ENCODE measurements at places on chromosomes 7 and 10.

- DNase-seq = no peak
These were observed 27.6 kb upstream of the PRPF18 start for GRCh38 chr10:13559124-13559700.

GRCh38 chr10:61283066-61283465 lies 170.1 kb downstream of the TMEM26 start:
- DNase-seq = no peak

DNA sequence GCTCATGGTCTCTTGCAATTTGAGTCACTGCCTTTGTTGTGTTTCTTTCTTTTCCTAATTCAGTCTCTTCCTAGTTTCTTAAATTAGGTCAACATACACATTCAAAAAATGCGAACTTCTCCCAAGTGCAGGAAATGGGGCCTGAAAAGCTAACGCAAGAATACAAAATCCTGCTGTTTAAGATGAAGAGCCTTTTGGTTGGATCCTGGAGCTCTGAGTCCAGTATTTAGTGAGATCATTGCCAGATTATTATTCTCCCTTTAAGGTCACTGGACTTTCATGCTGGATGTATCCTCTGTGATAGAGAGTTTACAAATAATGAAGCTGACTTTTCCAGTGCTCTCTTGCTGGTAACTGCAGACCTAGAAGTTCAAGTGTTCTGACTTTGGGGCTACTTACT lies 401.9 kb upstream of the MKI67 start:
- no peak for DNase-seq

- no peak for DNase-seq
These were observed 28.1 kb upstream of the KNDC1 start for GRCh38 chr10:133131734-133132472.

DNA sequence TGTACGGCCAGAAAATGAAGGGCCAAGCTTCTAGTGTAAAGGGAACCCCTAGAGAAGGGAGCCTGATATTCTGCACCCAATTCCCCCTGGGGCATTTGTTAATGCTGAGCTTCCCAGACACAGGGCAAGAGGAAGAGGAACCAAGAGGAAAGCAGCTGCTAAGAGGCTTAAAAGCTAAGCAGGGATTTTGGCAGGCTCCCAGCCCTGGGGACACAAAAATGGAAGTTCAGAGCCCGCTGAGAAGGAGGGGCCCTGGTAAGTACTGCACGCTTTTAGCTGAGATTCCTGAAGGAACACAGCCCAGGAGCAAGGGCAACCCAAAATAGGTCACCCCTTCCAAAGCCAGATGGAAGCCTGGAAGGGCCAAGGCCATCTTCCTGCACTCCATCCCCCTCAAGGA lies 387.3 kb upstream of the MGMT start:
- no peak for DNase-seq

GRCh38 chr7:11833431-11833830 lies 1.4 kb upstream of the THSD7A start:
- DNase-seq = no peak

DNA sequence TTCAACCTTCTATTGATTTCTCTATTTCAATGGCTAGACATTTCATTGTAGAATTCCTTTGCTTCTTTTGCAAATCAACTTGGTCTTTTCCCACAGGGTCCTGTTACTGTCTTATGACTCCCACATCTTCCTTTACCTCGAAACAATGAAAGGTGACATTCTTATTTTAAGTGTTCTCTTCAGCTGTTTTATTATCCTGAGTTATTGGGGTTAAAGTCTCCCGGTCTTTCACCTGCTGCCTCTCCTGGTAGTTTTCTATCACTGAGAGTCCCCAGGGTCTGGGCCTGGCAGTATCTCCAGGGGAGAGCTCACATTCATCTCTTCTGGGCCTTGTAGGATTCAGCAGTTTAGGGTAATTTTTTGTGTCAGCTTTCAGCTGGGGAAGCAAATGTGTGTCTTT lies 95.8 kb downstream of the HECW1 start:
- DNase-seq = no peak

- no peak for DNase-seq
These were observed 103.9 kb downstream of the CDK6 start for GRCh38 chr7:92732316-92733036.

DNA sequence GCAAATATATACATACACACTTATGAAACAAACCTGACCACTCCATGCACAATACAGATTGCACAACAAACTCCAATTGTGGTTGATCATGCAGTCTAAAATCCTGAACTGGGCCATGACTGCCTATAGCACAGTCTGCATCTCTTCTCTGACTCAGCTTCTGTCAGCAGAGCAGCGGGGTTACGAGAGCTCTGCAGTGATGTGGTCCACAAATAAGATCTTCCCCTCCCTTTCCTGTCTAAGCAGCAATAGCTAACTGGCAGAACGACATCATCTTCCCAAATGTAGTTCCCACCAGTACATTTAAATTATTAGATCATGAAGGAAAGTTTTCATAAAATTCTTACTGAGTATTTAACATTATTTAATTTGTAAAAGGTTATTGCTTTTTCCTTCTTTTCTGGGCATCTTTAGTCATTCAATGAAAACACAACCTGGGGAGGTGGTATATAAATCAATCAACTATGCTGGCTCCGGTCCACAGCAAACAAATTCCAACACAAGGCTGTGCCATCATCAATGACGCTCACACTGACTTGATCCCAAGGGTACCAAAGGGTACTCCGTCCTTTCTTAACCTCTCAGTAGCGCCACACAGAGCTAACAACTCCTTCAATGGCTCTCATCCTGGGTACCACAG lies 17.1 kb downstream of the ARHGAP21 start:
- DNase-seq = peak; percentile 47

DNA sequence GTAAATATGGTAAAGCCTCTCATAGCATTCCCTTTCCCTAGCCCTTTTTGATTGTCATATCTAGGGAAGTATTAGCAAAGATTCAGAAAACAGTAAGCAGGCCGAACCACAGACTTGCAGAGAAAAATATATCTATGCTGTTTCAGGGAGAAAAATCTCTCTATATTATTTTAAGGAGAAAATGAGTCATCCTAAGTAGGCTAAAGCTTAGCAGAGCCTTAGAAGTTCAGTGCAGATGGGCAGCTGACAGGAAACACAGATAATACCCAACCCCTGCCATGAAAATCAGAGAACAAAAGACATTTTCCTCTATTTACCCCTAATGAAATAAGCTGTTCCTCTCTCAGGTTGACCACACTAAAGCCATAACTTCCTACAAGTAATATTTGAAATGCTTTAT lies 16.5 kb downstream of the C1QL3 start:
- DNase-seq = no peak

DNA sequence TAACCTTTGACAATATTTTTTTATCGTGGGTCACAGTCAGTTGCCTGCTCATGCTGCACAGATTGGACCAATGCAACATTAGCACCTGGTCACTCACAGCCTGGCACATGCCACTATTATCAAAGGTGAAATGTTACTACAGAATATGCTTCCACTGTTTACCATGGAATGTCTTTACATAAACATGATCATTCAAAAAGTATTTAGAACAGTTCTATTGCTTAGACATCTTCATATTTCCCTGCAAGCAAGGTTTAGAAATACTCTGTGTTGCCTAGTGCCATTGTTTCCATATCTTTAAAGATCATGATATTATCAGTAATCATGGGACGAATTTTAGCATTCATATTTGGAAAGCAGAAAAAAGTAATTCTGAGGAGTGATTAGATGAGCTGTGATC lies 179.9 kb upstream of the CHRM2 start:
- DNase-seq = no peak

DNA sequence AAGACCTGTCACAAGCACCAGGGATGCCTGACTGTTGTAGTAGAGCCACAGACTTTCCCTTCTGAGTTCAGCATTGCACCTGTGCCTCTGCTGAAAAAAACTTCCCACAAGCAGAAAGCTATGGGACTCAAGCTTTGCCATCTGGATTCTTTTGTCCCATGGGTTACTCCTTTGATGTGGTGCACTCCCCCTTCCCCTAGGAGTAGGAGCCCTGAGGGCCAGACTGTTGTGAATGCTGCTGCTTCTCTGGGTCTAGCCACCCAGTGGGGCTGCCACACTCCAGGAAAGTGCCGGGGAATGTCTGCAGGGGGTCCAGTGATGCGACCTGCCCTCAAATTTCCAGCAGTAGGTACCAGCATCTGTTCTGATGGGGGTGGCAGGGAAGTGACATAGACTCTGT lies 11.7 kb downstream of the CASP7 start:
- no peak for DNase-seq

DNA sequence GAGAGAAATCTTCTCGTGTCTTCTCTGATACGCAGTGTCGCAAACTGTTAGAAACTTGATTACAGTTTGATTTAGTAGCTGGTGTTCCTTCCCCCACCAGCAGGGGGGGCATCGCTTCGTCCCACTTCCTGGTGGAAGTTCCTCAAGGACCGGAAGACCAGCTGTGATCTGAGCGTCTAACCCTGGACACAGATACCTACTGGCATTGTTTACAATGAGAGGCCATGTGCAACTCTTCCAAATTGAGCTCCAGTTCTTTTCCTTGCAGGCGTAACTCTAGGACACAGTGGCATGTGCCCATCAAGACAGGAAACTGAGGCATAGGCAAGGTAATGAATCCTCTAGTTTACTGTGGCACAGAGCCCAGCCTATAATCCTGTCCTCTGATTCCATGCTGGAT lies 219.0 kb downstream of the CCDC3 start:
- DNase-seq = no peak

DNA sequence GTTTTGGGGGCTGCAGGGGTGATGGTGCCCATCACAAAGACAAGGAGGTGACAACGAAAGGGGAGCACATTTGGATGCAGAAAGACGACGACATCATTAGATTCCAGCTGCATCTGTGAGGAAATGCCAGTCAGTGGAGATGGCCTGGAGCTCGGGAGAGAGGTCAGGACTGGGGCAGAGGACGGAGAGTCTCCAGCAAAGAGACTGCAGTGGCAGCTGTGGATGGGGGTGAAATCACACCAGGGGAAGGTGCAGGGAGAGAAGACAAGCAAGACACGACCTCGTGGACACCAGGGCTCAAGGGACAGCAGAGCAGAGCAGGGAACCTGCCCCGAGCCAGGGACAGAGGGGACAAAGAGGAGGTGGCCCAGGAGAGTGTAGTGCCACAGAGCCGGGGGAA lies 203.4 kb downstream of the PRPF18 start:
- no peak for DNase-seq

DNA sequence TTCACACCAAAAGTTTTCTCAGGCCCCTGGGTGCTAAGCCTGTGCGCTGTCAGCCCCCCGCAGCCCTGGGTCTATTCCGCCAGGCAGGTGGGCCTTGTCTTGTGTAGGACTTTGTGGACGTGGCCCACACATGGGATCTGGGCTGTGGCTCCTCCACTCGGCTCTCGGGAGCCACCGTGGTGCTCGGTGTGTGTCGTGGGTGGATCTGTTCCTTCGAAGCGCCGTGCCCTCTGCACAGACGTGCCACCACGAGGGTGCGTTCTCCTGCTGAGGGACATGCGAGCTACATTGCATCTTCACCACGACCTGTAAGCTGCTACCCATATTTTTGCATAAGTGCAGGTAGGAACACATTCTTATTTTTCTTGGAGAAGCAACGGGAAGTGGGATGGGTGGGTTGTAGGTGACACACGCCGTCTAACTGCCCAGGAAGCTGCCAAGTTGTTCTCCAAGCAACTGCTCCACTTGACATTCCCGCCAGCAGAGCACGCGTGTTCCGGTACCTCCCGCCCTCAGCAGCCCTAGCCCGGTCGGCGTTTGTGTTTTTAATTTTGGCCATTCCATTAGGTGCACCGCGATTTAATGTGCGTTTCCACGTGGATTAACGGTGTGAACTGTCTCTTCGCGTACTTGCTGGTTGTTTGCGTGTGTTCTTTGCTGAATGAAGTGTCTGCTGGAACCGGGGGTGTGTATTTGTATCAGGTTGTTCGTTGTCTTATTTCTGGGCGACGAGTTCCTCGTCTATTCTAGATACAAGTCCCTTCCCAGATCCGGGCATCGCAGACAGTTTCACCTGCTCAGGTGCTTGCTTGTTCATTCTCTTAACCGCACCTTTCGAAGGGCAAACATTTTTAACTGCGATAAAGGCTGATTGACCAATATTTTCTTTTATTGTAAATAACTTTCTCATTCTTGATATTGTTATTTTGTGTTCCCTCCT lies 47.4 kb upstream of the CFAP46 start:
- DNase-seq = no peak

GRCh38 chr10:100890673-100891317 lies 22.0 kb upstream of the SLF2 start:
- DNase-seq = peak; percentile 65

- no peak for DNase-seq
These were observed 5.4 kb upstream of the PRF1 start for GRCh38 chr10:70607936-70608335.

DNA sequence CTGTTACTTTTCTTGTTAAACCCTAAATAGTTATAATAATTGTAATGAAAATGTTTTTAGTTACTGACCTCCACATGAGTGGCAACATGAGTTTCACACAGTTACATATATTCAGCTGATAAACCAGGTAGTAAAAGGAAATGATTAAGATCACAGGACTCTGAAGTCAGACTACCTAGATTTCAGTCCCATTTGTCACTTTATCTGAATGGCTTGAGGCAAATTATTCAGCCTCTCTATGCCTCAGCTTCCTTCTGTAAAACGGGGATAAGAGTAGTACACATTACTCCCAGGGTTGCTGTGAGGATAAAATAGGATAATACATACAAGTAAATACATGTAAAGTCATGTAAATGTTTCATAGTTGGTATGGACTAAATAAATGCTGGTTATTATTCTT lies 254.3 kb upstream of the LRRTM3 start:
- no peak for DNase-seq

- no peak for DNase-seq
These were observed 43.7 kb downstream of the OSBPL3 start for GRCh38 chr7:24936121-24936824.

DNA sequence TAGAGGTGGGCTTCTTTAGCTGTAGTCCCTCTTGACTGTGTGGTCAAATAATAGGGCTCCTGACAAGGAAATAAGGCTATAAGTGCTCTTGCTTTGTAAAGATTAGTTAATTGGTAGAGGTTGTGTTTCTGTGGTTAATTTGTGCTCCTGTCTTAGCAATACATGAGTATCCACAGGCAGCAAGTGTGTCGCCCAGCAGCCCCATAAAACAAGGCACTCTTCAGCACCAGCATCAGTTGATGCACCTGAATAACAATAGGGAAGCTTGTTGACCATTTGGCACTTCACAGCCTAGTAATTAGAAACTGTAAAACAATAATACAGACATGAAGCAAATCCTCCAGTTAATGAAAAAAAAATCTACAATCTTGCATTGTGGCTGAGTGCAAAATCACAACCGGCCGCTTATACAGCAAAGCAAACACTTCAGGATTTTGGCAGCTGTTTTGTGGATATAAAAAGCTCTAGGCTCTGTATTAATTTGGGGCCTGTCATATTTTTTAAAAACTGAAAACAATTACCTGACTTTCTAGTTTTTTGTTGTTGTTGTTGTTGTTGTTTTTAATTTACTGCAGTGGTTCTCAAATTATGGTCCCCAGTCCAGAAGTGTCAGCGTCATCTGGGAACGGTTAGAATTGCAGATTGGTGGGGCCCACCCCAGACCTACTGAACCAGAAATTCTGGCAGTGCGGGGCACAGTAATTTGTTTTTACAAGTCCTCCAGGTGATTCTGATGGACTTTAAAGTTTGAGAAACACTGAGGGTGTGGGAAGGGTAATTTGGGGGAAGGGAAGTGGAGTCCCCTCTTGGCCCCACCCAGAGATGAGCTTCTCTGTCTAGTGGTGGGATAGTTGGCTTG lies 56.8 kb downstream of the AUTS2 start:
- DNase-seq = no peak

GRCh38 chr7:51621956-51622355 lies 305.3 kb upstream of the COBL start:
- DNase-seq = no peak

- peak; percentile 81 for DNase-seq
These were observed 354.1 kb upstream of the SEMA3A start for GRCh38 chr7:84548366-84549365.
